Activated CD4-positive, alpha-beta T cell treated with anti-CD3 and anti-CD28 coated beads, Interleukin-2, amount 10 ng/mL, durations not matched to agents 7 days and 5 days (primary cell): ENCODE measurements at places on chromosomes 6 and 20. TPM values are rescaled to one million over a fixed set of nuclear protein-coding genes. Genes with fewer than 3 reads are reported as not detected.

DEFB125 gene
- total RNA-seq, result not detected

SIRPA gene
- not detected for total RNA-seq

MMP24 gene
- not detected for total RNA-seq

GABRR1 gene
- not detected for total RNA-seq

POU5F1 gene
- total RNA-seq, result not detected

CLPSL2 gene
- not detected for total RNA-seq

TXLNB gene
- total RNA-seq, result 0.35 TPM

DNA sequence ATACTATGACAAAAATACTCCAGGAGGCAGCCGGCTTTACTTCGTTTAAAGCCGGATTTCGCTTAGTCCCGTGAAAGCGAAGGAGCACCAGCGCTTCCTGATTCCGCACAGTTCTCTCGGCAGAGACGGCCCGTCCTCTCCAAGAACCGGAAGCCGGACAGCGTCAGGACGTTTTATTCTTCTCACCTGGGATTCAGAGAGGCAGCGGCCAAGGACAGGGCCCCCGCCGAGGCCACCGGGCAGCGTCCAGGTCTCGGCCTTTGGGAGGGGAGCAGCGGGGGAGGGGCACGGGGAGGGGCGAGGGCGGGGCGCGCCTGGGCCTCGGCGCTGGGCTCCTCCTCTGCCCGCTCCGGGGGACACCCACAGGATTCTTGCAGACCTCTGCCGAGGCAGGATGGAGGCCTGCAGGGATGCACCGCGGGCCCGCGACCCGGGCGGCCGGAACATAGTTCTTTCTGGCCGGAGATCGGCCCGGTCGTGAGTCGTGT is 2.8 kb upstream of the DIDO1 start:
- DNase-seq, result peak; percentile 70

DNA sequence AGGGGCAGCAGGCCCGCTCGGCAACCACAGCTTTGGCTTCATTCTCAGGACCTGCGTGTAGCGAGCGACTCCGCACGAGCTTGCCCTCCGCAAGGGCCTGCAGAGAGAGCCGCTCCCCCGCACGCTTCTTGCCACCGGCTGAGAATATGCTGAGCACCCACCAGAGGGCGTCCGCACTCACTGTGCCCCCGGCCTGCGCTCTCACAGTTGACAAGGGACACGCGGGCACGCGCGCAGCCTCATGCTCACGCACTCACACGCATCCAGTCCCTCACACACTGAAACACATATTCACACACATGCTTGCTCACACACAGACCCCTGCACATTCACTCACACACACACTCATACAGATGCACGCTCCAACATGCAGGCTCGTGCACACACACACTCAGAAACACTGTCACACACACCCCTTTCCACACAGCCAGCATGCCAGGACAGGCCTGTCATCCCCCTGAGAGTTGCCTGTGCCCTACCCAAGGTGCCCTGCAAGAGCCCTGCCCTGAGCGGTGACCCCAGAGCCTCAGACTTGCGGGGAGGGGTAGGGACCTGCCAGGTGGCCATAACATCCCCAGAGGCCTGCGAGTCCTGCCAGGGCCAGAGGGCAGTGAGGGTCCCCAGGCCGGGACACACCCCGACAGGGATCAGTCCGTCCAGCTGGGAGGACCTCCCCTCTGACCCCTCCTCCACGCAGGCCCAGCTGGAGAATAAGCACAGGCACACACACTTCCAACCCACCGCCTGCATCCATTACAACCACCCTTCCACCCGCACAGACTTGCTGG is 174.1 kb downstream of the BMP7 start:
- DNase-seq, result peak; percentile 67

- DNase-seq, result no peak
Observed at GRCh38 chr6:83868639-83869038, 9.2 kb downstream of the CYB5R4 start.

GRCh38 chr6:34696189-34696738 is 303 bp downstream of the ILRUN start:
- no peak for DNase-seq

GRCh38 chr6:157956171-157956730 is 25.4 kb upstream of the SYNJ2 start:
- no peak for DNase-seq

DNA sequence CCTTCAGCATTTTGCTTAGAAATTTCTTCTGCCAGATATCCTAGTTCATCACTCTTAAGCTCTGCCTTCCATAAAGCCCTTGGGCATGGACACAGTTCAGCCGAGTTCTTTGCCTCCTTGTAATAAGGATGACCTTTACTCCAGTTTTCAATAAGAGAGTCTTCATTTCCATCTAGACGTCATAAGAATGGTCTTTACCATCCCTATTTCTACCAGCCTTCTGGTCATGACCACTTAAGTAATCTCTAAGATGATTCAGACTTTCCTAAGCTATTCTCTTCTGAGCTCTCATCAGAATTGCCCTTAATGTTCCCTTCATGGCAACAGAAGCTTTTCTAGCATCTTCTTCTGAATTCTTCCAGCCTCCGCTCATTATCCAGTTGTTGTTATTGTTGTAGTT is 126.1 kb downstream of the TFAP2C start:
- DNase-seq, result no peak

DNA sequence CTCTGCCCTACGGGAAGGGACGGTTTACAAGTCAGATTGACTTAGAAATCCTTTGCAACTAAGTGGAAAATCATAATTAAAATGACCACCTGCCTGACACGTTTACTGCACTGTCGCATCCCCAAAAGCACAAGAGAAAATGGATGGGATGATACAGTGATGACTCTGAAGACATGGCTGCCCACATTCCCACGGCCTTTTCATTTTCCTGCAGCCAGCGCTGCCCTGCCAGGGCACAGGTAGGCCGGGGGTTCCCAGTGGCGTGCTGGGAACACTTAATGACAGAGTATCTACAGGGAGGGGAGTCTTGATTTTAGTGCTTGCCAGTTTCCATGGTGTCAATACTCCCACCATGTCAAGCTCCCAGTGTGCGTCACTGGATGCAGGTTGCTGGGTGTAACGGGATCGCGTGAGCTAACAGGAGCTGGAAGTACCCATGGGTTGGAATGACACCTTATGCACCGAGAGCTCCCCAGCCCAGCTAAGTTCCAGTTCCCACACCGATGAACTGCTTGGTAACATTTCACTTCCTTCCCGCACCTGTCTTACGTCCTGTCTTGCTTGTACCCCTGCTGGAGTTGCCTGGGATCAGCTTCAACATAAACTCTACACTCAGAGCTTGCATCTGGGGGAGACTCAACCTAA is 129.0 kb downstream of the ANKRD60 start:
- no peak for DNase-seq

DNA sequence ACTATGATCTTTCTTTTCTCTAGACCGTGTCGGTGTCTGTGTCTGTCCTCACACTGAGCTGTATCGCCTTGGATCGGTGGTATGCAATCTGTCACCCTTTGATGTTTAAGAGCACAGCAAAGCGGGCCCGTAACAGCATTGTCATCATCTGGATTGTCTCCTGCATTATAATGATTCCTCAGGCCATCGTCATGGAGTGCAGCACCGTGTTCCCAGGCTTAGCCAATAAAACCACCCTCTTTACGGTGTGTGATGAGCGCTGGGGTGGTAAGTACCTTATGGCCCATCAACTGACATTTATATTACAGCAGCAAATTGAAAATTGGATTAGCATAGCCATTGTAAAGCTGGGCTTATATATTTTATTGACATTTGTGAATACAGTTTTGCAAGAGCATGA is 72.2 kb upstream of the GFRAL start:
- no peak for DNase-seq

GRCh38 chr20:13784271-13784892 is 337 bp downstream of the ESF1 start:
- DNase-seq, result no peak
